ENCODE measurements at places on chromosomes 13 and 19.

DNA sequence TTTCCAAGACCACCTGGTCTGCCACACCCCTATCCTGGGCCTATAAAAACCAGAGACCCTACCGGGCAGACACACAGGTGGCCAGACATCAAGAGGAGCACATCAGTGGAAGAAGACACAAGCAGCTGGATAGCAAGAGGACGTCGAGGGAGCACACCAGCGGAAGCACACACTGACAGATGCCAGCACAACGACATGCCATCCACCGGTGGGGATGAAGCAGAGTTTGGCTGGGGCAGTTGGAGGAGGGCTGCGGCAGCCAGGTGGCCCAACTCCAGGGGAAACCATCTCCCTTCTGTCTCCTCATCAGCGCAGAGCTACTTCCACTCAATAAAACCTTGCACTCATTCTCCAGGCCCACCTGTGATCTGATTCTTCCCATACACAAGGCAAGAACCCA, 200.6 kb downstream of the PCDH17 start:
- DNase-seq = no peak

DNA sequence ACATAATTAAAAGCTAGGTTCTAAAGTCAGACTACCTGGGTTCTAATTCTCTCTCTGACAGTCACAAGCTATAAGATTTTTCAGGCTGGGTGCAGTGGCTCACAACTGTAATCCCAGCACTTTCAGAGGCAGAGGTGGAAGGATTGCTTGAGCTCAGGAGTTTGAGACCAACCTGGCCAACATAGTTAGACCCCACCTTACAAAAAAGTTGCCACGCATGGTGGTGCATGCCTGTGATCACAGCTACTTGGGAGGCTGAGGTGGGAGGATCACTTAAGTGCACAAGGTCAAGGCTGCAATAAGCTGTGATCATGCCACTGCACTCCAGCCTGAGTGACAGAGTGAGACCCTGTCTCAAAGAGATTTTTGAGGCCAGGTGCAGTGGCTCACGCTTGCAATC, 6.0 kb downstream of the NFKBID start:
- no peak for DNase-seq

DNA sequence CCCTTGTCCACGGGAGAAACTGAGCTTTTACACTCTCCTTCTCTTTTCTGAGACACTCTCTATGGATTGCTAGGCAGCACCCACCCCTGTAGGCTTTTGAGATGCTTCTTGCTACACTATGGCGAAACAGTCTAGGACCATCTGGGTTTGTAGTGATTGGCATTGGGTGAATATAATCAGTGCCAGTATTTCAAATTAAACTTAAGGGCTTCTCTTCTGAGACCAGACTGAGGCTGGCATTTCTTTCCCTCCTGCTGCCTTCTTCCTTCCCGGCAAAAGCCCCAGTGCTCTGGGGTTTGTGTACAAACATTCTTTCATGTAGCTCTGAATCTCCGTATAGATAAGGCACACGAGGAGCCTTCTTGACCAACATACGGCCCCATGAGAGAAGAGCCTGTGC, 276.7 kb downstream of the SLC7A1 start:
- no peak for DNase-seq

DNA sequence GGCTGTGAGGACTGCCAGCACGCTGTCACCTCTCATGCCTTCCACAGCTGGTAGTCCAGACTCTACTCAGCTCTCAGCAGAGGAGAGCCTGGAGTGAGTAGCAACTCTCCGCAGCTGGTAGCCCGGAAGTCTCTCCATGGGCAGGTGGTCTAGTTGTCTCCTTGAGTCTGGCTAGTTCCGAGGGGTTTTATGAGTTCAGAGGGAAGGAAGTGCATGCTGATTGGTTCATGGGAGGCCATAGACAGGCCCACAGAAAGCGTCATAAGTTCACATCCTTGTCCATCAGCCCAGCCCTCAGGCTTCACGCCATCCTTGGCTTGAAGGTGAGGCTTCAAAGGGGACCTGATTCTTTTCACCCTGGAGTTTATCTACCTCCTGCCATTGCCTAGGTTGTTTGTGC, 2662.4 kb upstream of the PCDH20 start:
- DNase-seq = no peak

DNA sequence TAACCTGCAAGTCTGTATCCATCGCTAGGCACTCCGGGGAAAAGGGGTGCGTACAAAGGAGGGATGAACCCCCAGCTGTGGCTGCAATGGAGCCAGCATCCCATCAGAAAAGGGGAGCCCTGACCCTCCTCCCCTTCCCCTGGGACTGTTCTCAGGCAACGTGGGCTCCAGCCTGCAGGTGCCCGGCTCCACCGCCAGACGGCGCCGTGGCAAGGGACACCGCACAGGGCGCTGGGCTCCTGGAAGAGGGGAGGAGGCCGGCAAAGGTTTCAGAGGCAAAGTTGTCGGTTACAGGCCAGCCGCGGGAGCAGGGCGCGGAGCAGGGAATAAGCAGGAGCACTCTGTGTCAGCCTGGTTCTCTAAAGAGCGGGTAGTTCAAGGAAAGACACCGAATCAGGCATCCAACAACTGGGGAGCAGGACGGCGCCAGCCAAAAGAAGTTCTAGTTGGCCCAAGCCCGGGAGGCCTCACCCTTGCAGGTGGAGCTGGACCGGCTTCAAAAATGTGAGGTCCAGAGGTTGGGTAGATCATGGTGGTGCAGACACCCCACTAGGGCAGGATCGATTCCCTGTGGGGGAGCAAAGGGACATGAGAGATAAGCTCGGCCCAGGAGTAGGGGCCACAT, 53.0 kb upstream of the ATP12A start:
- DNase-seq = peak; percentile 63

- no peak for DNase-seq
These were observed 38.7 kb downstream of the SLC7A1 start for GRCh38 chr13:29556742-29557141.

- no peak for DNase-seq
These were observed 134.9 kb downstream of the RAP2A start for GRCh38 chr13:97568850-97569249.

GRCh38 chr13:76148926-76149325, 512.8 kb downstream of the LMO7 start:
- no peak for DNase-seq

- no peak for DNase-seq
These were observed 7.4 kb upstream of the ZNRF4 start for GRCh38 chr19:5447700-5448311.

- no peak for DNase-seq
These were observed 5.0 kb downstream of the IZUMO4 start for GRCh38 chr19:2101417-2102335.

DNA sequence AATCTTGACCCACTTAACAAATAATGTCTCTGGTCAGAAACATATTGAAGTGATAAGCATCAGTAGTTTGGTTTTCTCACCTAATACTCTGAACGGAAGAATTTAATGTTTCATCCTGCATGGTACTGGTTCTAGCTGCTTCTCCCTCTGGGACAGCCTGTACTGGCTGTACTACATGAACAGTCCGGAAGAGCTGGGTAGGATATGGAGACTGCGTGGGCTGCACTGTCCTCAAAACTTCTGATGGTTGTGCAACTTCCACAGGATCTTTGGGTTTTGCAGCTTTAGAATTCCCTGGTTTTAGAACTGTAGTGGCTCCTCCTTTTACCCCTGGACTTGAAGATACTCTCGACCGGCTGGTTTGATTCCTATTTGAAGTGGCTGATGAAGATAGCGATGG, 78.3 kb downstream of the ELF1 start:
- no peak for DNase-seq

- no peak for DNase-seq
These were observed 2.3 kb downstream of the ABHD17A start for GRCh38 chr19:1882786-1883692.

- no peak for DNase-seq
These were observed 949 bp upstream of the ZNF260 start for GRCh38 chr19:36528921-36529518.

GRCh38 chr13:99859178-99860177, 112.1 kb downstream of the ZIC5 start:
- no peak for DNase-seq

DNA sequence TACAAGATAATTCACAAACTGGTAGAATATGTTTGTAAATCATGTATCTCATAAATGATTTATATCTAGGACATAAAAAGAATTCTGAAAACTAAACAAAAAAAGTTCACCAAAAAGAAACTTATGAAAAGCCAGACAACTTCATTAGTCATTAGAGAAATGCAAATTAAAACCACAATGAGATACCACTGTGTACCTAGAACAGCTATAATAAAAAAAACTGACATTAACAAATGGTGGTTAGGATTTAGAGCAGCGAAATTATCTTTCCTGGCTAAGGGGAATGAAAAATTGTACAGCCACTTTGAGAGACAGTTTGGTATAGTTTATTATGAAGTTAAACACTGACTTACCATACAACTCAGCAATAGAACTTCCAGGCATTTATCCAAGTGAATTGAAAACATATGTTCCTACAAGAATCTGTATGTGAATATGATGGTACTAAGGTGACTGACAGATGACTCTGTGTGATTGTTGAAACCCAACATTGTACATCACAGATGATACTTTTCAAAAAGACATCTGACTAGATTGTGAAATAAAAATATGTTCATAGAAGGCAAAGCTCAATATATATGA, 41.8 kb downstream of the UGGT2 start:
- DNase-seq = no peak

DNA sequence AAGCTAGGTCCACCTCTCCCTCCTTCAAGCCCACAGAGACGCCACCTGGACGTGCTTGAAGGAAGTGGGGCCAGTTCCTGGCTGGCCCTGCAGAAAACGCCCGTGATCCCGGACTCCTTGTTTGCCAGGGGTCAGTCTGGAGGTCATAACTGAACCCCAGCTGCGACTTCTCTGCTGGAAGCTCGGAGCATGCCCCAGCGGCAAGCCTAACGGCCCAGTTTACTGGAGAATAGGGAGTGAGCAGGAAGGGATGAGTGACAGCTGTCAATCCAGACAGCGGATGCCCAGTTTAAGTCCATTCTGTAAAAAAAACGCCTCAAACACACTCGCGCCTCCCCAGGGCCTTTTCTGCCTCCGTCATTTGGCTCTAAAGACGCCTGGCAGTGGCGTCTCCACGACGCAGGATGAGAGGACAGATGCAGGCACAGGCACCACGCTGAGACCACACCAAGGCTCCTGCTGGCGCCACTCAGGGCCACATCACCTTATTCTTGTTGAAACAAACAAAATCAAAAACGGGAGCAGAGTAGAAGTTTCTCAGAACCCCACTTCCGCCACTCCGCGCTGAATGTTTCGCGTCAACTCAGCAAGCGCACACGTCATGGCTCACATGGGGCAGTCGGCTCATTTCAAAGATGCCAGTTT, 57.6 kb downstream of the RASA3 start:
- no peak for DNase-seq

DNA sequence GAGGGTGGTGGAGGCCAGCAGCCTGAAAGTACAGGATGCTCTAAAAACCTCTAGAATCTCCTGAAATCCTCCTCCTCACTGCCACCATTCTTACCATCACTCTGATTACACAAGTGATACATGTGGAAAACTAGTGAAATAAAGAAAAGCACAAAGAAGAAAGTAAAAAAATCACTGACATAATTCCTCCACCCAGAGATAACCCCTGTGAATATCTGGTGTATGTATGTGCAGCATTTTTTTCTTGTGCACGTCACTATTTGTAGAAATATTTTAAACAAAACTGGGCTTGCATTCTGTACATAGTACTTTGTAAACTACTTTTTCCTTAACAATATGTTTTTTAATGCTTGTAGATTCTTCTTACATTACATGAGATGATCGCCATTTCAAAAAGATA, 73.2 kb downstream of the CDADC1 start:
- no peak for DNase-seq

DNA sequence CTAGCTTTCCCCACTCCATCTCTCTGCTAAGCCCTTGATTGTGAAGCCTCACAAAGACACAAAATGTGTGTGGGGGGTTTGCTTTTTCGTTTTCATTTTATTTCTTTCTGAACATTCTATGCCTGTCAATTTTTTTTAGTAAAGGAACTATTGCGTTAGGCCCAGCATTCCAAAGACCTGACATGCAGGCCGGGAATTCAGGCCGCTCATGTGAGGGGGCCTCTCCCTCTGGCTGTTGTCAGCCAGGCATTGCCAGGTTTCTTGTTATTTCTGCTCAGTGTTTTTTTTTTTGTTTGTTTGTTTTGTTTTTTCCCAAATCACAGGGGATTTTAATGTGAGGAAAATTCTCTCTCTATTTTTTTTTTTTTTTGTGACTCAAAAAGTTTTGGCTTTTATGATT, 10.3 kb upstream of the MEDAG start:
- DNase-seq = no peak

- DNase-seq = no peak
These were observed 535 bp downstream of the BSG start for GRCh38 chr19:572743-573518.

- no peak for DNase-seq
These were observed 235.0 kb upstream of the SOX21 start for GRCh38 chr13:94947392-94947791.

DNA sequence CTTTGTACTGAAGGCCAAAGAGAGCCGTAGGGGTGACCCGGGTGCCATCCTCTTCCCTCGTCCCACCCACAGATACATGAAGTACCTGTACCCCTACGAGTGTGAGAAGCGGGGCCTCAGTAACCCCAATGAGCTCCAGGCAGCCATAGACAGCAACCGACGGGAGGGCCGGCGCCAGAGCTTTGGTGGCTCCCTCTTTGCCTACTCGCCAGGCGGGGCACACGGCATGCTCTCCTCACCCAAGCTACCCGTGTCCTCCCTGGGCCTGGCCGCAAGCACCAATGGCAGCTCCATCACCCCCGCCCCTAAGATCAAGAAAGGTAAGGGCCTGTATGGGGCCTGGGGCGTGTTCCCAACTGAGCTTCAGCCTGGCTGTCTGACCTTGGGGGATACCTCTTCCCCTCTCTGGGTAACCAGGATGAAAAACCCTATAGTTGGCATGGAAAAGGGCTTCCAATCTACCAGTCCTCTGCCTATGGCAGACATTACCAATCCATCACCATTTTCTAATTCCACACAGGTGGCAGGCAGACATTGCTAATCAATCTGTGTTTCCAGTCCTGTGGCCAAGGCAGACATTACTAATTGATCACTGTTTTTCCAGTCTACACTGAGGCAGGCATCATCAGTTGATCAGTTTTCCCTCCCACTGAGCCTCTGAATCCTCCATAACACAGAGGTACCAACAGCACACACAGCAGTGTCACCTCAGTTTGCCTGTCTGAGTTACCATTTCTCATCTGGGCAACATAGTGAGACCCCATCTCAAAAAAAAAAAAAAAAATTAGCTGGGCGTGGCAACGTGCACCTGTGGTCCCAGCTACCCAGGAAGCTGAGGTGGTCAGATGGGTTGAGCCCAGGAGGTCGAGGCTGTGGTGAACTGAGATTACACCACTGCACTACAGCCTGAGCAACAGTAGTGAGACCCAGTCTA, 19.1 kb upstream of the WDR18 start:
- DNase-seq = no peak
